ENCODE measurements at places on chromosomes 4 and X.

DNA sequence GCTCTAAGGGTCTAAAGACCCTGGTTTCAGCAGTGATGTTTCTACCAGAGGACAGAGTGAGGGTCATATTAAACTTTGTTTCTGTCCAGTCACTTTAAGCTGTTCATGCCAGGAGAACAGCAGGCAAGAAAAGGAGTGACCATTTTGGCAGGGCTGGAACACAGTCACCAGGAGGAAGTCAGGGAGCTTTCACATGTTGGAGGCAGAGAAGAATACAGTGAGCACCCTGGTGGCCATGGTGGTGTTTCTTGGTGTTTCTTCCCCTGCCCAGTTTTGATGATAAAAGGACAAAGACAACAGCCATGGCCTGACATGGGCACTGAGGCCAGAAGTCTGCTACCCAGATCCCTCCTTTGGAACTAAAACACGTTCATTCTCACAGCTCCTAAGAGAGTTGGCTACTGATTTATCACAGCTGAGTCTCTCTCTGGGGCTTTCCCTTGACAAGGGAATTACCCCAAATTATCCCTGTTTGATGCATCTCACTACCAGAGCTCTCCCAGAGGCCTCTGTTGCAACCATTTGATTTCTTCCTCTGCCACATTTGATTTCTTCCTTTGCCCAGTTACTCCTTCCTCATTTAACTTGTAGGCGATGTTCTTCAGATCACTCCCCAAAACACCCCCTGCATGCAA lies 106.4 kb upstream of the NWD2 start:
- no peak for DNase-seq

DNA sequence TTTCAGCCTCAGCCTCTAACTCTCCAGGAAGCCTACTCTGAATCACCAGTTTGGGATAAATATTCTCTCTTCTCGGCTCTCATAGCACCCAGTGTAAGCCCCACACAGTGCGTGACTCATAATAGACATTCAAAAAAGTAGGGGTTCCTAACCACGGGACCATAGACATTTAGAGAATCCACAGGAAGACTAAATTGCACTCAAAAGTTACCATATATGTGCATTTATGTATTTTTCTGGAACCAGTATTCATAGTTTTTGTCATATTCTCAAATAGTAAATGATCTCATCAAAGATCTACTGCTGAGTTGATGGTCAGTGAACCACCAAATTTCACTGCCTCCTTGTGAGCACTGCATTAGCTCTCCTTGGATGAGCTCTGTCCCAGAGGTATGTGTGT lies 625.7 kb downstream of the SMARCA1 start:
- no peak for DNase-seq

- DNase-seq, result no peak
Measured at GRCh38 chrX:72079607-72080006, 52.1 kb downstream of the RTL5 start.

- DNase-seq, result no peak
Measured at GRCh38 chr4:168757500-168757899, 252.6 kb downstream of the CBR4 start.

GRCh38 chr4:94848326-94848725 lies 90.6 kb downstream of the BMPR1B start:
- DNase-seq, result no peak

DNA sequence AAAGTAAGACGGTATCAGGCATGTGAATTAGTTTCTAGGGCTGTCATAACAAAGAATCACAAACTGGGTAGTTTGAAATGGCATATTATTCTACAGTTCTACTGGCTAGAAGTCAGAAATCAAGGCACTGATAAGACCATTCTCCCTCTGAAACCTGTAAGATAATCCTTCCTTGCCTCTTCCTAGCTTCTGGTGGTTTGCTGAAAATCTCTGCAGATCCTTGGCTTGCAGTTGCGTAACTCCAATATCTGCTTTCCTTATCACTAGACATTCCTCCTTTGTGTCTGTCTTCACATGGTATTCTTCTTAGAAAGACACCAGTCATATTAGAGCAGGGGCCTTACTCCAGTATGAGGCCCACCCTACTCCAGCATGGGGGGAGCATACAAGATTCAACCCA lies 19.6 kb upstream of the LCORL start:
- DNase-seq, result no peak

GRCh38 chr4:188374871-188375270 lies 235.6 kb downstream of the TRIML1 start:
- DNase-seq, result no peak

DNA sequence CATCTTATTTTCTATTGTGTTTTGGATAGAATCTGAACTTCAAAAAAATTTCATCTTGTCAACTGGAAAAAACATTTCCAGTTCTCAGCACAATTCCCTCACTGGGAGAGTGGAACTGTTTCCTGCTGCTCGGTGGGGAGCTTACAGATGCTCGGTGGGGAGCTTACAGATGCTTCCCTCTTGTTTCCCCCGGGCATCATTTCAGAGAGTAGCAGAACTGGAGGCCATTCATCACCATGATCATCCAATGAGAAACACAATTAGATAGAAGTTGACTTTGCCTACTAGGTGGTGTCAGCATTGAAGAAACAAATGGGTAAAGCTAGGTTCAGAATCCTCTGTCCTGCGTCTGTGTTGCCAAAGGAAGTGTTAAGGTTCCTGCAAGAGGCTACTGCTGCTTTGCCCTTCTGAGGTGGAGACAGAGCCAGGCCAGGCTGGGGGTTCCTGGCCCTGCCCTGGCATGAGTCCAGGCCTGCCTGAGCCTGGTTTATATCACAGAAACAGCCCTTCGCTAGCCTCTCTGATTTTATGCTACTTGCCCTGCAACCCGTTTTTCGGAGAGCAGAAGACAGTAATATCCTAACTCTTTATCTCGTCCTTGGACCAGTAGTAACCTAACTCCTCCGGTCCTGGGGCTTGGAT lies 70.6 kb downstream of the TAPT1 start:
- no peak for DNase-seq

GRCh38 chr4:1814453-1814852 lies 21.4 kb downstream of the FGFR3 start:
- no peak for DNase-seq

GRCh38 chr4:150583287-150584110 lies 1.5 kb downstream of the MAB21L2 start:
- no peak for DNase-seq

GRCh38 chr4:36712013-36712412 lies 430.6 kb downstream of the DTHD1 start:
- DNase-seq, result no peak

GRCh38 chr4:7654550-7655445 lies 220.1 kb upstream of the PSAPL1 start:
- DNase-seq, result no peak

GRCh38 chr4:150322646-150323045 lies 244.4 kb downstream of the DCLK2 start:
- DNase-seq, result no peak

- no peak for DNase-seq
Measured at GRCh38 chrX:68650491-68650890, 3.0 kb downstream of the STARD8 start.
